Skin of body (tissue), 3 donors: ENCODE measurements at places on chromosomes 6 and 20.

GRCh38 chr20:17933121-17933520 lies 35.5 kb downstream of the SNX5 start:
- DNase-seq, result no peak

- no peak for DNase-seq
Measured at GRCh38 chr6:107348224-107348623, 111.1 kb downstream of the PDSS2 start.

- no peak for DNase-seq
Measured at GRCh38 chr6:29708432-29709179, 14.6 kb upstream of the HLA-F start.

- DNase-seq, result no peak
Measured at GRCh38 chr6:160284575-160284974, 26.0 kb upstream of the SLC22A2 start.

GRCh38 chr6:24566020-24566767 lies 71.4 kb downstream of the ALDH5A1 start:
- DNase-seq, result no peak

DNA sequence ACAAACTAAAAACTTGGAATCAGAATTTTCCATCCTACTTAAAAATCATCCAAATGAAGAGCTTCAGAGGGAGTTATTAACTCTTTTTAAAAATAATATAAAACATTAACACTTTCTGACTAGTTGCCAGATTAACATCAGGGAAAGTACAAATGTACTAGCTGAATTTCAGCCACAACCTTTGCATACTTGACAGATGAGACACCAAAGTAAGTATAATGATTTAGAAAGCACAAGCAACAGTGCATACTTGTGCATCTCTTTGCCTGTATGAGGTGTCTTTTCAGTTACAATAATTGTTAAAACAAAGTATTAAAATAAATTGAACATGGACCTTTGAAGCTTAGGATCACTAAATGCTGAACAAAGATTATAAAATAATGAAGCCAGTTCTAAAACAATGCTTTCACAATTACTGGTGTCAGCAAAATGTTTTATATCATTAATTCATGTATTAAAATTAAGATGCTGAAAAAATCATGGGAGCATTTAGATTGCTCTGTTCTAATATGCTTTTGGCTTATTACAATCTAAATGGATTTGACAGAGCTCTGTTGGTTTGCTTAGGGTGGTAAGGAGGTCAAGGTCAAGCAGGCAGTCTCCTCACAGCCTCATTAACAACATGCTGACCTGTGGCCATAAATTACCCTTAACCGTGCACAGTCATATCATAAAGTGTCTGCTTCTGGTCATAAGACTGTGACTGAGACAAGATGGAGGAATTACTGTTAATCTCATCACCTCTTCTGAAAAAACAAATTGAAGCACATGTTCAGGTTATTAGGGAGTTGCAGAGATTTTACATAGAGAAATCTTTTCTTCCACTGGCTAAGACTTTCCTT lies 15.1 kb downstream of the RNF217 start:
- DNase-seq, result no peak

DNA sequence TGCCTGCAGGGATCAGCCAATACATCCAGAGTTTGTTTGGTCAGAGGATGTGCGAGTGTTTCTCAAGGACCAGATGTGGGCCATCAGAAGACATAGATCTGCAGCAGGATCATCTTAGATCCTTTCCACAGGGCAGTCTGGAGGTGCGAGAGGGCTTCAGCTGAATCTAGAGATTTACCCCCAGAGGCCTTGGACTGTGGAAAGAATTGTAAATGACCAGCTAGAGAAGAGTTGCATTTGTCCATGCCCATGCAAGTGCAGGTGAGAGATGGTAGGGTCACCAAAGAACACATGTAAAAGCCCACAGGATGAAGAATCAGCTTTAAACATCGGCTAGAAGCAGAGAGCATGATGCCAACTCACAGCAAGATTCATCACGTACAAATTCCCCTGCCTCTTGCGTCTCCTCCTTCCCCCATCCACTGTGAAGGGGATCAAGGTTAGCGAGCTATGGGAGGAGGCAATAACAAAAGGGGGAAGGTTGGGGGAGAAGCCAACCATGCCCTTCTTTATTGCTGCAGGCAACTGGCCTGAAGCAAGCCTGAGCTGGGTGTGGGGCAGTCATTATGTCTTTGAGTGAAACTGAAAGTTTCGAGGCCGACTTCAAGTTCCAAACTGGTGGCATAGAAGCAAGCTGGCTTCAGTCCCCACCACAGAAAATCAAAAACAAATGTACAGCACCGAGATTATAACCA lies 83.5 kb downstream of the SCML4 start:
- DNase-seq, result no peak

DNA sequence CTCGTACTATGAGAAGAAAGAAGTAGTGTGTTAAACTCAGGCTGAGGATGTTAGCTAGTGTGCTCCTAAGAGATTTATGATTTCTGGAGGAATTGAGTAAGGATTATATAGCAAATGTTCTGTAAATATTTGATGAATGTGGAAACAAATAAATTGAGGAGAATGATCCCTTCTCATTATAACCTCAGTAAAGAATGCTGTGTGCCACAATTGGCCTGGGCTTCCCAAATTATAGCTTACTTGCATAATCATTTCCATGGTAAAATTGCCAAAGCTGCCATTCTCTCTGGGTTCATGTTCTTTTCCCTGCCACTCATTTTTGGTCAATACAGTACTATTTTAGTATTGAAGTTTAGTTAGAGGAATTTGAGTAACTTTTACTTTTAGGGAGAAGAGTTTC lies 128.5 kb downstream of the FLRT3 start:
- no peak for DNase-seq

GRCh38 chr6:17450397-17450796 lies 57.0 kb downstream of the CAP2 start:
- no peak for DNase-seq

GRCh38 chr20:37902504-37903313 lies at the start of gene VSTM2L:
TSS of gene VSTM2L (plus strand) at chr20:37903127. CDS start at chr20:37903351, 224 bp downstream.
- no peak for DNase-seq

- no peak for DNase-seq
Measured at GRCh38 chr6:148395583-148396101, 53.0 kb downstream of the SASH1 start.

DNA sequence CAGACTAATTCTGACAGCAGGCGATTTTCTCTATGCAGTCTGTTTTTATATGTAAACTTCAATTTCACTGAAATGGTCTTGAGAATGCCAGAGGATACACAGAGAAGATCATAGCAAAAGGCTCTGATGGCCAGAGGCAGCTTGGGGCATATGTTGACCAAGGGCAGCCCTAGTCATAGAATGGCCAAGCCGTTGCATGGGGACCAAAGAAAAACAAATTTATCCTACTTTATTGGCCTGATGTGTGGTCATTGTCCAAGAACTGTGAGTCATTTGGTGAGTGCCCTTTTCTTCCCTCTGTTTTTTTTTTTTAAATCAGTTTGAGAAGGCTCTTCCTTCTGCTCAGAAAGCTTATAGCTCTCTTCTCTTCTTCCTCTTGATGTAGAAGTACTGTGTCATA lies 5.8 kb downstream of the HDGFL1 start:
- DNase-seq, result no peak

GRCh38 chr20:45450097-45450818 lies 19.3 kb upstream of the WFDC2 start:
- no peak for DNase-seq

GRCh38 chr6:117783279-117783678 lies 108.0 kb downstream of the NUS1 start:
- no peak for DNase-seq

- no peak for DNase-seq
Measured at GRCh38 chr6:2231438-2231837, 14.0 kb downstream of the GMDS start.

GRCh38 chr20:48706116-48706656 lies 121.6 kb downstream of the PREX1 start:
- peak; percentile 26 for DNase-seq

- DNase-seq, result no peak
Measured at GRCh38 chr20:35421322-35421721, 9.5 kb upstream of the UQCC1 start.

GRCh38 chr6:33313709-33314514 lies at the start of gene TAPBP:
TSS of gene TAPBP (minus strand) at chr6:33314078. CDS start at chr6:33314041, 37 bp downstream.
- DNase-seq, result no peak

GRCh38 chr6:152598421-152598820 lies 38.7 kb downstream of the SYNE1 start:
- DNase-seq, result no peak

- DNase-seq, result no peak
Measured at GRCh38 chr6:166648846-166649245, 21.8 kb upstream of the RPS6KA2 start.

- DNase-seq, result no peak
Measured at GRCh38 chr20:54099894-54100293, 29.5 kb upstream of the BCAS1 start.

DNA sequence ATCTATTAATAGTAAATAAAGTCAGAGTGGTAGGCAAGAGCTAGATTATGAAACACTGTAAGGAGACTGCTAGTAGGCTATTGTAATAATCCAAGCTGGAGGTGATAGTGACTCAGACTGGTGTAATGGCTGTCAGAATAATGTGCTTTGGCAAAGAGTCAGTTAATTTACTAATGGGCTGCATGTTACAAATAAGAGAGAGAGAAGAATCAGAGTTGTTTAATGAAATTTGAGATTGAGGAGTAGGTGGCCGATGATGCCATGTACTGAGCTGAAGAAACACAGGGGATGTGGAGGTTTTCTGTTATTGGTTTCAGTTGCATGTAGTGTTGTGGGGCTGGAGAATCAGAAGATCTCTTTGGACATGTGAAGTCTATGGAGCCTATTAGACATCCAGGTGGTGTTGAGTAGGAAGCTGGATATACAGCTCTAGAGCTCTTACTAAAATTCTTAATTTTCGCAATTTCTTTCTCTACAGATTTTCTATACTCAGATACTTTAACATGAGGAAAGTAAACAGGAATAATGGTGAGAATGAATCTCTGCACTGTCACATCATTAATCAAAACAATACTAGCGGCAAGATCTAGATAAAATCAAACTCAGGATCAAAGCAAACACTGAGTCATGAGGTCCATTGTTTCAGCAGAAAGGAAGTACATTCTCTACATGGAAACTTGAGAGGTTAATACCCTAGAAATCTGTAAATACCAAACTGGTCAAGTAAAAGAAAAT lies 167.7 kb downstream of the SIM1 start:
- DNase-seq, result no peak
